Common myeloid progenitor, CD34-positive (primary cell): ENCODE measurements at places on chromosomes 3 and 15.

DNA sequence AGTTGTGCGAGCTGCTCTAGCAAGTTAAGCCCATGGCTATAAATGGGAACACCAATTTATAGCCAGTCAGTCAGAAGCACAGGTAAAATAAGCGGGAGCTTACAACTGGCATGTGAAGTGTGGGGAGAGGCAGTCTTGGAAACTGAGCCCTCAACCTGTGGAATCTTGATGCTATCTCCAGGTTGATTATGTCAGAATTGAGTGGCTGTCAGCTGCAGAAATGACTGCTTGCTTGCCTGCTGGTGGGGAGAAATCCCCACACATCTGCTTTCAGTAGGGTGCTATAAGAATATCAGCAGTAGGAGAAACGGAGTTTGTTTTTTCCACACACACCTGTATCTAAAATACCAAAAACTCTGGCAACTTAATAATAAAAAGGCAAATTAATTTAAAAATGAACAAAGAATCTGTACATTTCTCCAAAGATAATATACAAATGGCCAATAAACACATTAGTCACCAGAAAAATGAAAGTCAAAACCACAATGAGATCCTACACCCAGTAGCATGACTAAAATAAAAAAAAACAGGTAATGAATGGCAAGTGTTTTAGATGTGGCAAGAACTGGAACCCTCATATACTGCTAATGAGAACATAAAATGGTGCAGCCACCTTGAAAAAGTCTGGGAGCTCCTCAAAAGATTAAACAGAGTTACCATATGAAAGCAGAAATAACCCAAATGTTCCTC lies 26.0 kb upstream of the MAP4 start:
- DNase-seq: no peak

DNA sequence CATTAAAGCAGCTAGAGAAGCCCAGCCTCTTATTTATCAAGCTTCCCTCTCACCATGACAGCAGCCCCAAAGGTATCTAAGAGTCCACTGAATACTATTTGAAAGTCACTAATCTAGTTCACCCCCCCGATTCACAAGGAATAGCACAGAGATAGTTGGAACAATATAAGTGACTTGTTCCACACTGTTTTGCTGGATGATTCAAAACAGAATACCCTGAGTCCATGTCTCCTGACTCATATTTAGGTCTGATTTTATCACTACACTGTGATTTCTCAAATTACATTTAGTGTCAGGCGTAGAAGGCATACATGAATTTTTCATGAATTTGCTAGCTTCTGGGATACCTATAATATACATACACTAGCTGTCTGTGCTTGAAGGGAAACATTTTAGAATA lies 18.7 kb upstream of the EOGT start:
- DNase-seq: no peak

DNA sequence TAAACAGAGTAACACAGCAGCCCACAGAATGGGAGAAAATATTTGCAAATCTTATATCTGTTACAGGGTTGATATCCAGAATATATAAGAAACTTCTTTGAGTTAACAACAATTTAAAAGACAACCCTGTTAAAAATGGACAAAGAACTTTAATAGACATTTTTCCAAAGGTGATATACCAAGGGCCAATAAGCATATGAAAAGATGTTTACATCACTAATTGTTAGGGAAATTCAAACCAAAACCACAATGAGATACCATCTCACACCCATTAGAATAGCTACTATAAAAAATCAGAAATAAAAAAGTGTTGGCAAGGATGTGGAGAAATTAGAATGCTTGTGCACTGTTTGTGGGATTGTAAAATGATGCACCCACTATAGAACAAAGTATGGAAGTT lies 110.8 kb downstream of the SPATA16 start:
- DNase-seq: no peak

- peak; percentile 81 for DNase-seq
These were observed 137.1 kb downstream of the CD47 start for GRCh38 chr3:107953722-107954121.

DNA sequence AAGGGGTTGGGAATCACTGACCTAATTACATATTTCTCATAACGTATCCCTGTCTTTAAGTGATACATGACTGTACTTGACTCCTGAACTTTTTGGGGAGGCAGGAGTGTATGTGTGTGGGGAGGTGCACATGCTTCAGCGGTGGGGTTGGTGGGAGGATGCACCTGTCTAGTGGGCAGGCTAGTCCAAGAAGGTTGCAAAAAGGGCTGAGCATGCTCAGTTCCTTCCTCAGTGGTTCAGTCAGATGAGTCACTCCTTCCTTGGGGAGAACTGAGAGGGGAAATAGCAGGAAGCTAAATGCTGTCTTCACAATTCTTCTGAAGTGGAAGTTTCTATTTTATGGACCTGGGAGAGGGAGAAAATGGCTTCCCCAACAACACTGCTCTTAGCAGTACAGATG lies 24.6 kb upstream of the AP4E1 start:
- peak; percentile 69 for DNase-seq

- no peak for DNase-seq
These were observed 144.1 kb downstream of the LRRK1 start for GRCh38 chr15:101063212-101063611.

GRCh38 chr15:95664450-95664849 lies 666.0 kb upstream of the NR2F2 start:
- no peak for DNase-seq

DNA sequence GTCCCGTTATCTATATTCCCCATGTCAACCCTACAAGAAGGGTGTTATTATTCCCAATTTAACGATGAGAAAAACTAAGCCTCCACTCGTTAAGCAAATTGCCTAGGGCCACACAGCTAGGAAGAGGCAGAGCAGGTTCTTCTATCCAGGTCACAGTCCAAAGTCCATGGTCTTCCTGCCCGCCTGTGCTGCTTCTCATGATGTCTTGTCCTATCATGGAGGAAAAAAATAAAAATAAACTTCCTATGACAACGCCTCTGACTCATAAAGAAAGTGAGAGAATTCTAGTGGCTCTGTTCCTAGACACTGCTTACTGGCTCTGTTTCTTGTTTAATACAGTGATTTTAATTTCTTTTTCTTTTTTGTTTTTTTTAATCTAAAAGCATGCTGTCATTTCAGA lies 9.7 kb downstream of the COL8A1 start:
- DNase-seq: no peak

GRCh38 chr3:174303907-174304560 lies 555.1 kb upstream of the NAALADL2 start:
- DNase-seq: no peak

- DNase-seq: no peak
These were observed 450.8 kb downstream of the OCA2 start for GRCh38 chr15:27648359-27648758.

- no peak for DNase-seq
These were observed 212.8 kb upstream of the RORA start for GRCh38 chr15:61441891-61442290.

- no peak for DNase-seq
These were observed 6.9 kb downstream of the TSC22D2 start for GRCh38 chr3:150414959-150415358.

DNA sequence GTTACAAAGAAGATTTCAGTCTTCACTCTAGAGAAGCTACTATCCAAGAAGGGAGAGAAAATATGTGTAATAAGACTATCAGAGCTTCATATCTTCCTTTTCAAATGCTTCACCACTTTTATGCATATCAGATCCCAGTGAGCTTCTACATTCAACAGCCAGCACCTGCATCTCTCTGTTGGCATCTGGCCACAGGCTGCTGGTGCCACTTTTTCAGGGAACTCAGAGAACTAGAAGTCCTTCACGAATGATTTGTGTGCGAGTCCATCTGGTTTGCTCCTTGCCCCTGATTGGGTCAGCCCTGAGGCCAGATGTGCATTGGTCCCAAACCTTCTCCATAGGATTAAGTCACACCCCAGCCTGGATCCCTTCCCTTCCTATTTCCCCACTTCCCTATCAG lies 22.1 kb downstream of the SNTN start:
- no peak for DNase-seq
